ENCODE measurements at places on chromosomes 1 and 21.
A peak's percentile ranks its signal among the peaks of the same experiment; 100 is the strongest.

DNA sequence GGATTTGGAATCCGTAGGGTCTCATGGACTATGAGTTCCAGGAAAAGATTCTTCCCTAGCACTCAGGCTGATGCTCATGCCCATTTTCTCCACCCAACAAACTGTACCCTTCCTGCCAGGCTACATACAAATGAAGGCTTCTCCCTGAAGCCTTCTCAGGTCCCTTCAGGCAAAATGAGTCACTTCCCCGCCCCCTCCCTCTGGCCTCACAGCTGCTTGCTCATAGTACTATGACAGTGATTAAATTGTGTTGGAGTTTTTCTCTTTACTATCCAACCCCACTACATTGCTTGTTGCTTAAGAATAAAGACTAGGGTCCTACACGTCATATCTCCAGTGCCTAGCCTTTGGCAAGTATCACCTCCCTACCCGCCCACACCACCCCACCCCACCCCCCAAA lies 207.6 kb upstream of the NFIA start:
- no peak for DNase-seq

DNA sequence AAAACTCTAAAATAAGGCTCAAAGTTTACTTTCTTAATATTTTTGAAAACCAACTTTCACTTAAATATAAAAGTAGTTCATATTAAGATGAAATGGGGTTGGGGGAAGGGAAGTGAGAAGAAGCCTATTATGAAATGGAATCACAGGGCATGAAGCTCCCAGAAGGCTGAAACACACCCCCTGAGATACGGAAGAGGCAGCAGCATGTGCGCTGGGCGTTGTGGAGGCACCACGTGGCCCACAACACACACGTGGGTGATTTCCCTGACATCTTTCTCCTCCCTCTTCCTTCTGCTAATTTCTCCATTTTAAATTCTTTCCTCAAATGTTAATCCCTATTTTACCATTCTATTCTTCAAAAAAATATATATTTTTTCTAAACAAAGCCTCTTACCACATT lies 35.6 kb upstream of the SEC16B start:
- no peak for DNase-seq

- no peak for DNase-seq
Observed at GRCh38 chr1:70205071-70205433, 327 bp downstream of the LRRC40 start.

- DNase-seq: no peak
Observed at GRCh38 chr21:44800103-44800502, 1.5 kb downstream of the UBE2G2 start.

DNA sequence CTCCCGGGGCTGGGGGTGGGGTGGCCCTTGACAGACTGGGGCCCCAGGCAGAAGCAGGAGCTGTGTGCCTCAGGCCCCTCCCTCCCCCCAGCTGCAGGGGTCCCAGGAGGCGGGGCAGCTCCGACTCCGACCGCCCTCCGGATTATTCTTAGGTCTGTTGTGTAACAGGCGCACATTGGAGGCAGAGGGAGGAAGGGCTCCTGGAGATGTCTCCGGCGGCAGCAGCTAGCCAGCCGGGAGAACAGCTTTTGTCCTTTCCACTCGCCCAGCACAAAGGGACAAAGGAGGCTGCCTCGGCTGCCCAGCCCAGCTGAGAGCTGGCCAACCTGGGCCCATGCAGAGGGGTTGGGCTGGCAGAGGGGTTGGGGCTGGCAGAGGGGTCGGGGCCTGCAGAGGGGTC lies 29.7 kb upstream of the PLCH2 start:
- no peak for DNase-seq

DNA sequence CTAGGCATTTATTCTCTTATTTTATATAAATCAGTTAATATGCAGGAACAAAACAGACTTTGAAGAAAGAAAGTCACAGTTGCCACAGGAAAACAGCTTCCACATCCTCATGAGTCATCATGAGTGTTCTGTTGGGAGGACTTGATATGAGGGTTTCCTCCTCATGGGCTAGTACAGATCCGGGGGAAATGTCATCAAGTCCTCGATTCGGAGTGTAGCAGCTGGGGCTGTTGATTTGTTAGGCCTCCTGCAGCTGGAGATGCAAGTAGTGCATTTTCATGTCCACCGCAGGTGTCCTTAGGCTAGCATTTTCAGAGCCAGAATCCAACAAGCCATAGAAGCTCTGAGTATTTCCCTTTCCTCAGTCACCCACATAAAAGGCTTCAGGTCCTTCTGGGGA lies 36.7 kb downstream of the ADAM30 start:
- peak; percentile 21 for DNase-seq

DNA sequence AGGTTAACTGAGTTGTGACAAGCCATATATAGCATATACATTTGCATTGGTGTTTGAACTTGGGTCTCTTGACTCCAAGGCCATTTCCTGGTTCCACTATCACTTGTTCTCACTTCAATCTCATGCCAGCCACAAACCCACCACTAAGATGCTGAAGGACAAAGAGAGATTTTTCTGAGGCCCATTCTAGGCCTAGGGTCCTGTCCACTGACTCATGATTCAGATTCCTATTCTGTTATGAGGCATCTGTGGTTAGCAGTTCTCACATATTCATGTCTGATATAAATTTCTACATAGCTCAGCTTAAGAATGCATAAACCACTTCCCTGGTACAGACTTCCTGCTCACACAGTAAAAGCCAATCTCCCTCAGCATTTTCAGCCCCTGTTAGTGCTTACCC lies 326.1 kb upstream of the BEND5 start:
- DNase-seq: no peak

DNA sequence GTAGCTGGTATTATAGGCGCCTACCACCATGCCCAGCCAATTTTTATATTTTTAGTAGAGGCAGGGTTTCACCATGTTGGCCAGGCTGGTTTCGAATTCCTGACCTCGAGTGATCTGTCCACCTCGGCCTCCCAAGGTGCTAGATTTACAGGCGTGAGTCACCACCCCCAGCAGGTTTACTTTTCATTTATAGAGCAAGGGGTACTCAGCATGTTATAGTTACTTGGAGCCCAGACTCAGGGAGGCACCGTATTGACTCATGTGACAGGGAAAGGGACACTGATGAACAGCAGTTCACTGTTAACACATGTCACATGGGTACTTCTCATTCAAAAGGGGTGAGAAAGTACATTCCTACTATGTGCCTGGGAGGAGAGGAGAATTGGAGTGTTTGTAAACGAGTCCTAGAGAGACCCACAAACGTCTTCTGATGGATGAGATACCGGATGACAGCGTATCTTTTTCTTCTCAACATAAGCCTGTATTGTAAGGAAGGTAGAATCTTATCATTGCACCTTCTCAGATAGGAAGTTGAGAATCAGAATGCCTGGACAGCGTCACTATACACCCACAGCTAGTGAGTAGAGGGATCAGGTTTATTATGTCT lies 510.0 kb downstream of the USP25 start:
- DNase-seq: no peak

DNA sequence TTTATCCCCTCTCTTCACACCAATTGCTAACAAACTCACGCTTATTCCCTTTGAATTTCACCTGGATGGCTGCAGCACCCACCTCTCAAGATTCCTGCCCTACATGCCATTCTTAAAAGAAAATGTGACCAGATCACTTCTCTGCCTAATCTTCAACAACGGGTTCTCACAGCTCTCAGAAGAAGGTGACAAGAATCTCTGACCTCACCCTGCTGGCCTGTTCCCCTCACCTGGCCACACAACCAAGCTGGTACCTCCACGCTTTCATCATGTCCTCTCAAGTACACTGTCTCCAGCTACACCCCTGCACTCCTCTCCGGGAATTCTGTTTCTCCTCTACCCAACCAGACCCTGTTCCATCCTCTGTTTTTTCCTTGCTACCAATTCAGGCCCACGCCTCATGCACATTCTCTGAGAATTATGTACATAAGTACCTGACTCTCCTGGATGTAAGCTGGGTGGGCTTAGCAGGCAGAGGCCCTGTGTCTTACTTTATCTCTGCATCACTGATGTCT lies 5.9 kb upstream of the LSS start:
- no peak for DNase-seq

- DNase-seq: no peak
Observed at GRCh38 chr1:215772151-215772550, 205.0 kb downstream of the KCTD3 start.

DNA sequence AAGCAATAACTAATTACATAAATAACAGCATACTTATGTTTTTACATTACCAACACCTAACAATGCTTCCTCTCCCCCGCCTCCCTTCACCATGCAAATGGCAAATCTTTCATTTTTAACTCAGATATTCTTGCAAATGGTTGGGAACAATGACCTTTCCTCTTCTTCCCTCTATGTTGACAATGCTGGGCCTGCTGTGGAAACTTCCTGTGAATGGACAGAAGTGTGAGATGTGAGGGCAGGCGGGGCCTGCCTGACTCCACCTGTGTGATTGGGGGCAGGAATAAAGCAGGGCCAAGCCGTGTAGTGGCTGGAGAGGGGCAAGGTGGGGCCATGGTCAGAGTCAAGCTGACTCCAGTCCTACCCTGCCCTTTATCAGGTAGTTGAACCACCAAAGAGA lies 289.6 kb downstream of the RPS6KC1 start:
- no peak for DNase-seq

GRCh38 chr21:45262616-45263015 lies 25.1 kb downstream of the POFUT2 start:
- no peak for DNase-seq

DNA sequence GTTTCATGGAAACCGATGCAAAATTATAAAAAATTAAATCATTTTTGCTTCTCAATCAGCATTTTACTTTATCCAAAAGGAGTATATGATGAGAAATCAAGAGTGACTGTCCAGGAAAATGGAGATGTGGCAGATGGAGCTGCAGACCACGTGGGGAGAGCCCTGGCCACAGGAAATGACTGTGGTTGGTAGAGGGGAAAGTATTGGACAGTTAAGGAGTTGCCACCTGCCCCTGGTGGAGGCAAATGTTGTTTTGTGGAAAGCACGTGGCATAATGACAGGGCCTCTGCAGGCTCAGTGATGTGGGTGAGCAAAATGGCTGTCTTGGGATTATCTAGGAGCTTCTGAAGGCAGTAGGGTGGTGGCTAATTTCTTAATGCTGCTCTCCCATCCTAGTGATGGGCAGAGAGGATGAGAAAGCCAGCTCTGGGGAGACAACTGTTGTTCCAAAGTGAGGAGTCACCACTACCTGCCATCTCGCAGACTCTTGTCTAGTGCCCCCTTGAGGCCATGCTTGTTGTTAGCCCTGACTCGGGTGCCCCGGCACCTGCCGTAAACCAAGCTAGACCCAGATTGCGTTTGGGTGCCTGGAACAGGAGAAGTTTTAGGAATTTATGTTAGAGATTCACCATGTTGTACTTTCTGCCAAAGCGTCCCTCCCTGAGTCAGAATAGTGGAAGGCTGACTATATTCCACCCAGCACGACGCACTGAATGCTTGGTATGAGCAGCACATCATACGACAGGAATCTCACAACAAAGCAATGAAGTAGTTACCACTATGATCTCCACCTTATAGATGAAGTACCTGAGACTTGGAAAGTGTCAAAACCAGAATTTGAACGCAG lies 144.0 kb downstream of the ROR1 start:
- no peak for DNase-seq

- no peak for DNase-seq
Observed at GRCh38 chr1:230768903-230769570, 21.8 kb downstream of the CAPN9 start.
